ENCODE measurements at places on chromosomes 7 and 10.

- no peak for DNase-seq
These were observed 203.7 kb downstream of the REEP3 start for GRCh38 chr10:63724922-63725321.

GRCh38 chr10:28714401-28715053 is 37.2 kb downstream of the BAMBI start:
- DNase-seq: no peak

DNA sequence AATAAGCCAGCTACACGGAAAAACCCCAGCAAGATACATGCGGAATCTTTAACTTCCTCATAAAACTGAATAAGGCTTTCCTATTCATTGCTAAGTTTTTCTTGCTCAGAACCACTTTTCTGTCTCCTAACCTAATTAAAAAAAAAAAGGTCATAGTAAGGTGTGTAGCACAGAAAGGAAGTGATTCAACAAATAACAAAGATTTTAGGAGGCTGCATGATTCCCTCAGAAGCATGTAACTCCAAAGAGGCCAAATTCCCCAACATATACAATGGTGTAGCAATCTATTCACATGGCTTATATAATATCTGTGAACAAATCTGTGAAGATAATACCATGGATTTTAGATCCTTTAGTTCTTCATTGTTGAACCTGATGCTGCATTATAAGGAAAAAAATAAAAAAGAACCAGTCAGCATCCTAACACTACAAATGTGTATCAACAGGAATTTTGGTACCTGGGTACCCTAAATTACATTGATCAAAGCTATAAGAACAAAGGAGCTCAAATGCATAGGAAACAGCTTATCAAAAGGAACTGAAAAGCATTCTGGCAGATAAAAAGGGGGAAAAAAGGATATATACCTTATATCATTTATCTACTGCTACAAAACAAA is 63.8 kb downstream of the IMMP2L start:
- DNase-seq: no peak

GRCh38 chr7:108480311-108480710 is 24.1 kb upstream of the NRCAM start:
- DNase-seq: no peak
